ENCODE measurements at places on chromosomes 1 and 21. TPM values are rescaled to one million over a fixed set of nuclear protein-coding genes. Genes with fewer than 3 reads are reported as not detected.

ADAMTS4 gene
- 2.1 TPM for total RNA-seq

NBPF4 gene
- not detected for total RNA-seq

GRCh38 chr1:31920956-31921355 lies 17.2 kb downstream of the PTP4A2 start:
- peaks cover 70% of the 10 kb centered on the region for H3K4me1 ChIP-seq
- H3K27me3 ChIP-seq = no peaks in the 10 kb centered on the region
- peak overlapping the region; percentile 53 for H3K27ac ChIP-seq
- H3K36me3 ChIP-seq = peaks cover 60% of the 10 kb centered on the region
- no peak overlapping the region for H3K4me3 ChIP-seq
- DNase-seq = no peak

DNA sequence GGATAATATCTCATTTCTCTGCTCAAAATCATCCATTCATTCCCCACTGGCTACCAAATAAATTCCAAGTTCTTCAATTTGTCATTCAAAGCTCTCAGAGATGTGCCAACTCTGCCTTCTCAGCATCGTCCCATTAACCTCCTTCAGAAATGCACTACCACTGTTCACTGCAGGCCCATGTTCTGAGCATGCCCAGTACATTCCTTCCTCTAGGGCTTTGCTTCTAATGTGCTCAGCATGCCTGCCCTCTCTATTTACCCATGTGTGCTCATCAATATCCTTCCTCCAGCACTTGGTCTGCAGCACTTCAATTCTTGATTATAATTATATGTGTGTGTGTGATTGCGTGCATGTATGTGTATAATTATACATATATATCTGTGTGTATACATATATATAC lies 36.1 kb upstream of the RGS8 start:
- H3K27ac ChIP-seq = no peak overlapping the region
- H3K36me3 ChIP-seq = no peaks in the 10 kb centered on the region
- no peak for DNase-seq
- no peaks in the 10 kb centered on the region for H3K27me3 ChIP-seq

- no peak overlapping the region for H3K27ac ChIP-seq
- H3K27me3 ChIP-seq = no peaks in the 10 kb centered on the region
- no peaks in the 10 kb centered on the region for H3K36me3 ChIP-seq
- no peak for DNase-seq
Observed at GRCh38 chr1:247833601-247834000, 8.1 kb downstream of the OR11L1 start.

GRCh38 chr1:167648252-167648849 lies 18.3 kb downstream of the RCSD1 start:
- no peak overlapping the region for H3K4me3 ChIP-seq
- no peaks in the 10 kb centered on the region for H3K27me3 ChIP-seq
- peaks cover 64% of the 10 kb centered on the region for H3K36me3 ChIP-seq
- H3K27ac ChIP-seq = peak overlapping the region; percentile 59

DNA sequence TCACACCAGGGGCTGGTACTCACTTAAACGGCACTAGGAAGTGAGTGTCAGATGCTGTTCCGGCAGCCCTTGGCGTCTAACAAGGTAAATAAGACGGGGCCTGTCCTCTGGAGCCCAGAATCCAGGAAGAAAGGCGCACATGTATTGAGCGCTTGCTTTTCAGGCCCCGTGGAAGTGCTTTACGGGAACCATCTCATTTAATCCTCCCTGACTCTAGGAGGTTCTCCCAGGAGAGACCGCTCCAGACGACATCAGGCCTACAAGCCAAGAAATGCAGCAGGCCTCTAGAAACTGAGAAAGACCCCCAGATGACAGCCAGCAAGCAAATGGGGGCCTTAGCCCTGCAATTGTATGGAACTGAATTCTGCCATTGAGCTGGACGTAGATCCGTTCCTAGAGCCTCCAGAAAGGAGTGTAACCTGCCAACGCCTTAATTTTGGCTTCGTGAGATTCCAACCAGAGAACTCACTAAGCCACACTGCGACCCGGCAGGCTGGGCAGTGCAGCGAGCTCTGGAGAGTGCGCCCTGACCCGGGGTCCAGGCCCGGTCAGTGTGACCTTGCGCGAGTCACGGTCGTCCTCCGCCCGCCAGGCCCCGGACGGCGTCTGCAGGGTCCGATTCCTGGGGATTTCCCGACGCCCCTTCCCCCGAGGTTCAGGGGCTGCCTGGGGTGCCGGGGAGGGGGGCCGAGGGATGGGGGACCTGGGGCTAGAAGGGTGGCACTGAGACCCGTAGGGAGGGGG lies 532 bp upstream of the MANEAL start:
- H3K27me3 ChIP-seq = peaks cover 30% of the 10 kb centered on the region
- peaks cover 23% of the 10 kb centered on the region for H3K4me1 ChIP-seq
- no peak for DNase-seq
- no peaks in the 10 kb centered on the region for H3K36me3 ChIP-seq
- no peak overlapping the region for H3K27ac ChIP-seq
- peak overlapping the region; percentile 15 for H3K4me3 ChIP-seq

DNA sequence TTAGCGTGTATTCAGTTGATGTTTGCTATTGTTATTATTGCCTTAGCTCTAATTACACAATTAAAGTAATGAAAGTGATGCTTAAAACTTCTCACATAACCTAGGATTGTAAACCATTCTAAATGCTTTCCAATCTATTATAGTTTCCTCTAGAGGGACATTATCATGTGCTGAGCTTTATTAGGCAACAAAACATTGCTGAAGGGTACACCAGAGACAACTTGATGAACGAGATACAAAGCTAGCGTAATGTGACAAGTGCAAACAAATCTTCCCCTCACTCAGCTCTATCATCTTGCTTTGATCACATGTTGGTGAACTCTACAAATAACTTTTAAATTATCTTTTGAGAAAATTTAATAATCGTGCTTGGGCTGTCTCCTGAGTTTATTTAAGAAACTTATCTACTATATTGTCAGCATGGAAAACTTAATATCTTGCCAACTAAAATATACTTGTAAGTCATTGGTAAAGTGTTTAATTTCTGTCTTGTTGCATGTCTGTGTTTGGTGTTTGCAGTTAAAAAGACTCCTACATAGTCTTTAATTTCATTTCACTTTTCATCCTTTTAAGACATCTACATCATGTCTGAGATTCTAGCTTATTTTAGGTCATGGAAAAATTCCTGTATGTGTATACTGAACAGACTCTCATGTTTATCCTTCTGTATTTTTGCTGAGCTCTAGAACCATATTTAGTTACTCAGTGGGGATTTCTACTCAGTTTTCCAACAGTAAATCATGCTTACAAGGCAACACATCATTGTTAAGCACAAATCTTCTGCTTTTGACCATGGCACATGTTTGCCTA lies 104.2 kb upstream of the ADAMTS5 start:
- no peak overlapping the region for H3K27ac ChIP-seq
- no peaks in the 10 kb centered on the region for H3K4me1 ChIP-seq
- no peak overlapping the region for H3K4me3 ChIP-seq
- no peaks in the 10 kb centered on the region for H3K27me3 ChIP-seq
- H3K36me3 ChIP-seq = no peaks in the 10 kb centered on the region

GRCh38 chr1:12057940-12058687 lies 5.0 kb upstream of the TNFRSF8 start:
- no peak for DNase-seq
- H3K4me1 ChIP-seq = peaks cover 39% of the 10 kb centered on the region
- H3K4me3 ChIP-seq = no peak overlapping the region
- H3K27ac ChIP-seq = no peak overlapping the region
- no peaks in the 10 kb centered on the region for H3K36me3 ChIP-seq
- H3K27me3 ChIP-seq = peaks cover 20% of the 10 kb centered on the region

ETS2 gene
- 17.0 TPM for total RNA-seq

C1orf21 gene
- 5.1 TPM for total RNA-seq

- DNase-seq = no peak
- H3K36me3 ChIP-seq = no peaks in the 10 kb centered on the region
- no peak overlapping the region for H3K4me3 ChIP-seq
- peaks cover 4% of the 10 kb centered on the region for H3K4me1 ChIP-seq
- H3K27me3 ChIP-seq = peaks cover 6% of the 10 kb centered on the region
Observed at GRCh38 chr1:232174306-232174705, 455.6 kb downstream of the SIPA1L2 start.

- H3K4me3 ChIP-seq = no peak overlapping the region
- DNase-seq = no peak
- peaks cover 7% of the 10 kb centered on the region for H3K4me1 ChIP-seq
- no peaks in the 10 kb centered on the region for H3K27me3 ChIP-seq
- peaks cover 25% of the 10 kb centered on the region for H3K36me3 ChIP-seq
- no peak overlapping the region for H3K27ac ChIP-seq
Observed at GRCh38 chr21:36282568-36283230, 37.3 kb upstream of the MORC3 start.

VSIG8 gene
- total RNA-seq = not detected

Data from activated CD8-positive, alpha-beta T cell treated with anti-CD3 and anti-CD28 coated beads, Interleukin-2, amount 10 ng/mL, durations not matched to agents 7 days and 5 days (primary cell).